Fibroblast of pulmonary artery (primary cell): ENCODE measurements at places on chromosomes 7 and 10.

- no peak for DNase-seq
Observed at GRCh38 chr10:80945264-80945880, 407.7 kb downstream of the SH2D4B start.

- DNase-seq: peak; percentile 95
Observed at GRCh38 chr10:21021843-21022594, 124.9 kb upstream of the NEBL start.

- DNase-seq: no peak
Observed at GRCh38 chr10:102172288-102172687, 20.1 kb downstream of the NOLC1 start.

DNA sequence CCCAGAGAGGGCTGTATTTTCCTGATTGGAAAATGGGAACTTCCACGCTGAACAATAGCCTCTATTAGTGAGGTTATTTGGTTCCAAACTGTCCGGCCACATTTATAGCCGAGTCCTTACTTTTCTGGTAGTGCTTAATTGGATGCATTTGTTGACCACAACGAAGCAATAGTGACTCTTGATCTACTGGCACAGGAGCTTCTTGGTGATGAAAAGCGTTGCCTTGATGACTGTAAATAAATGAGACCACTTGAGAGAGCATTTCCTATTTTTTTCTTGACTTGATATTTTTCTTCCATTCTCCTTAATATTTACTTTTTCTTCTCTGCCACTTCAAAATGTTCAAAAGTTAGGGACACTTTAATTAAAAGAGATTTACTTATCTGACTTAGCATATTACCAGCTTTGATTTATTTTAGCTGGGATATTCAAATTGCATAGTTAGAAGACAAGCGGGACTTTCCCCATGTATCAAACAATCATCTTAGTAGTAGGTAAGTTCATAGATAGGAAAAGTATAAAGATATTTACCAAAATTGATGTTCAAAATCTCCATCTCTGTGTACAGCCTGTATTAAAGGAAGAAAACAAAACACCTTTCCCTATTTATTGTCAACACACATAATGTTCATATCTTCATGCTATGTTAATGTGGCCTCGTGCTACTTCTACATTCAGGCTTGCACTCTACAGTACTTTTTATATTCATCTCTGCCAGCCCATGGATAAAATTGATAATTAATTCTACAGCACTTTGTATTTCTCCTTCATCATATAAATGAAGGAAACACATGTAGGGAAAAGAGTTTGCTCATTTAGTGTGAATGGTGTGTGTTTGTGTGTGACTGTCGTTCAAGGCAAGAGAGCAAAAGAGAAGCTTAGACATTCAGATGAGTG is 5.1 kb upstream of the SP8 start:
- DNase-seq: no peak

- DNase-seq: no peak
Observed at GRCh38 chr10:60130130-60130579, 223.8 kb upstream of the CCDC6 start.

DNA sequence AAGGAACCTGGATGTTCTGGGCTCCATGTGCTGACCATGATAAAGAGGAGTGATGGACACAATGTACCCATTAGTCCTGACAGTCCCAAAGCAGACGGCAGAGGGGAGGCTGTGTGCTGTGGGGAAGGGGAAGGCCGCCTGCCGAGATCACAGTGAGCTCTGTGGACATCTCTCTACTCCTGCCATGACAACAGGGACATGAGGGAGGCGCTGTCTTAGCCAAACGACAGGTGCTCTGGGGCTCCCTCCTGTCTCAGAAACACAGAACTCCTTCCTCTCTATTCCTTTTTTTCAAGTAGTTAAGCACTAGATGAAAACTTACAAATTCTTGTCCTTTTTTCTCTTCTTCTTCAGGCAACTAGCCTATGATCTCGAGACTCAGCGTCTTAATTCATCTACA is 113.1 kb downstream of the RNF32 start:
- no peak for DNase-seq

GRCh38 chr10:21030091-21030490 is 133.0 kb upstream of the NEBL start:
- peak; percentile 94 for DNase-seq

DNA sequence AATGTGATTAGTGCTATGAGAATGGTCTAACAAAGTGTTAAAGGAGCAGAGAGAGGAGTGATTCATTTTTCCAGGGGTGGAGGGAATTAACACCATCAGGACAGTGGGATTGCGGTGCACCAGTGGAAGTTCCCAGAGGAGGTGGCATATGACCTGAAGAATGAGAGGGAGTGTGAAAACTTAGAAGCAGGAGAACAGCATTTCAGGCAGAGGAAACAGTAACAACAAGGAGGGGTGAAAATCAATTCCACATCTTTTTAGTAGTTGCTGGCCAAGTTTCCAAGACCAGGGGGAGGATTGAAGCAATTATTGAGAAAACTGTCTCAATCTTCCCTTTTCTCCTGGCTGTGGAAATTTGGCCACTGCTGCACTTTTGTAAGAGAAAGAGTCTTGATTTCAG is 23.7 kb upstream of the CCDC172 start:
- DNase-seq: no peak

GRCh38 chr7:68187532-68187931 is 1190.9 kb downstream of the TYW1 start:
- DNase-seq: no peak

- no peak for DNase-seq
Observed at GRCh38 chr7:137371616-137372015, 28.1 kb upstream of the PTN start.

GRCh38 chr10:43292755-43293676 is 26.2 kb upstream of the RASGEF1A start:
- DNase-seq: peak; percentile 62

GRCh38 chr10:96402417-96403305 is 43.9 kb upstream of the OPALIN start:
- no peak for DNase-seq

- DNase-seq: no peak
Observed at GRCh38 chr10:25261110-25261509, 86.3 kb downstream of the GPR158 start.

- DNase-seq: no peak
Observed at GRCh38 chr7:130112093-130112492, 41.8 kb downstream of the KLHDC10 start.

DNA sequence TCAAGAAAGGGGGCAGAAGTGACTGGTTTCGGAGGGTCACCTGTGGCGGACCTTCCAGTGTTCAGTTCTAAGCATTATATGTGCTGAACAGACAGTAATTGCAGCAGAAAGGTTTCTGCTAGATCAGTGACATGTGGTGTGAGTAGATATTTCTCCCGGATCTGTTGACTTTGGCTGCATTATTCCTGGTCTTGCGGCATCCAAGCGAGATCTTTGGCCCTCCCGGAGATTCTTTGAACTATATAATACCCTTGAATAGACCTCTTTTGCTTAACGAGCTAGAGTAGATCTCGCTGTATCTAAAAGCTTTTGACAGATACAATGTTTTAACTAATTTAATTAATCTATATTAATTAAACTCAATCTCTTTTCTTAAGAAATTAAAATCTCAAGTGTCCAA is 99.8 kb downstream of the PTN start:
- no peak for DNase-seq

GRCh38 chr10:34761453-34761852 is 53.6 kb downstream of the PARD3 start:
- DNase-seq: no peak

DNA sequence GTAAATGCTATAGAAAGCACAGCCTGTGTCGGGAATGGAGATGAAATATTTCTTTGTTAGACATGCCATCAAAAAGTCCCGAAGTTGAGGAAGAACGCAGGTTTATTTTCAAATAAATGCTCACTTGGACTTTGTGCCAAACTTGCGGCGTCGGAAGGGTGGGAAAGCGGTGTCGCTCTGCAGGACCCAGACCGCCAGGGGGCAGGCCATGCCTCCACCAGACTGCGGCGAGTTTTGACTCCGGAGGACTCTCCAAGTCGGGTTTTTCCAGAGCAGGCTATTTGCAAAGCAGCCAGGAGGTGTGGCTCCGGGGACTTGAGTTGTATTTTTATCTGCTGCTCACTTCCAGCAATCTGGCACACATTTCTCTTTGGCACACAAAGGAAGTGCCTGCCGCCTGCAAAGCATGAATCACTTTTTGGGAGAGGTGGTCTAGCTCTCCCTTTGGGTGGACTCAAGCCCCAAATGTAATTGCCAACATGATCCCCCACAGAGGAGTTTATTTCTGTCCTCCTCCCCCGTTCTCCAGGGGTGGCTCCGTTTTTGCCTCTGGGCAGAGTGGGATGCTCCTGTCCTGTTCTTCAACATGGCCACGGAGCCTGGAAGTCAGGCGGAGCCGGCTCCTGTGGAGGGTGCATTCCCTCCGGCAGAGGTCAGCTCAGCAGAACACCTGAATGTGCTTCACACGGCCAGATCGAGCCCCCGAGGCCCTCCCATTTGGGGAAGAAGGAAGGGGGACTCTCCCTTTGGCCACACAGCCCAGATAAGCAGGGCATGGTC is 82.3 kb upstream of the GPR26 start:
- DNase-seq: peak; percentile 76

GRCh38 chr7:98668255-98668654 is 51.2 kb downstream of the NPTX2 start:
- no peak for DNase-seq

DNA sequence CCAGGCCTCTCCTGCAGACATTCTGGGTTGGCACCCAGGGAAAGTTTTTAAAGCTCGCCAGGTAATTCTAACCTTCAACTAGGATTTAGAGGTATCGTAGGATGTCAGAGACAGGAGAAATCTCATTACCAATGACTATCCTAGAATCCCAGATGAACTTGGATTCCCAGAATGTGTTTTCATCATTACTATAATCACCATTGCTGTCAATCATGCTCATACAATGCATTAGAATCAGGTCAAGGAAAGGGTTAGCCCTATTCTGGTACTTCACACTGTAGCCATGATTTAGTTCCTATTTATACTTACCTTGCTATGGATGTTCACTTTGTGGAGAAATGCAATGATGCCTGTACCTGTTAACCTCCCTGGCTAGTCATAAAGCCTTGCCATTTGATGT is 67.0 kb upstream of the GPR158 start:
- no peak for DNase-seq

DNA sequence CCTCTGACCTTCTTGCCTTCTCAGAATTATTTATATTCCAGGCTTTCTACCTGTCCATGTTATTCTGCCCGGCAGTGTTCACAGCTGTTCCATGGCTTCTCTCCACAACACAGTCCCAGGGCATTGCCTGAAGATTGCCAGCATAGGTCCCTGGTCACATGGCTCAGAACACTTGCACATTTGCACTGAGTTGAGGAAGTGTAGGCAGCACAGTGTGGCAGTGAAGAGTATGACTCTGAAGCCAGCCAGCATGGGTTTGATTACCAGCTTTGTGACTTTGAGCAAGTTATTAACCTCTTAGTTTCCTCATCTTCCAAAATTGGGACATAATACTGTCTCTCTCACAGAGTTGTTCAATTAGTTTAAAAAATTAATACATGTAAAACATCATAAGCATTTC is 73.2 kb upstream of the NEUROD6 start:
- DNase-seq: no peak

GRCh38 chr10:17850501-17850900 is 41.4 kb downstream of the MRC1 start:
- DNase-seq: no peak

DNA sequence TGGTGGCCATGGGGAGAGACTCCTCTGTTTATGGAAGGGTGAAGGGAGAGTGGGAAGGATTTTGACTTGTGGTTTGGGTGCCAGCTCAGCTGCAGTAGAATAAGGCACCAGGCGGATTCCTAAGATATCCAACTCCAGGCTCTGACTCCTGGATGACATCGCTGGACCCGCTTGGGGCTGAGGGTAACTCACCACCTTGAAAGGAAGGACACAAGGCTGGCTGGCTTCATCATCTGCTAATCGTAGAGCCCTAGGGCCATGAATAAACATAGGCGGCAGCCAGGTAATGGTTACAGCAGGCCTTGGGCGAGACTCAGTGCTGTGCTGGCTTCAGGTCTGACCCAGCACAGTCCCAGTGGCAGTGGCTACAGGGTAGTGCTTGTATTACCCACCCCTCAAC is 16.7 kb upstream of the LIPK start:
- DNase-seq: no peak

GRCh38 chr7:29971566-29972314 is 17.9 kb downstream of the SCRN1 start:
- DNase-seq: peak; percentile 46

- DNase-seq: peak; percentile 7
Observed at GRCh38 chr10:29041616-29042015, 247.3 kb upstream of the LYZL1 start.

- no peak for DNase-seq
Observed at GRCh38 chr10:108338146-108338545, 1173.6 kb upstream of the SORCS1 start.

DNA sequence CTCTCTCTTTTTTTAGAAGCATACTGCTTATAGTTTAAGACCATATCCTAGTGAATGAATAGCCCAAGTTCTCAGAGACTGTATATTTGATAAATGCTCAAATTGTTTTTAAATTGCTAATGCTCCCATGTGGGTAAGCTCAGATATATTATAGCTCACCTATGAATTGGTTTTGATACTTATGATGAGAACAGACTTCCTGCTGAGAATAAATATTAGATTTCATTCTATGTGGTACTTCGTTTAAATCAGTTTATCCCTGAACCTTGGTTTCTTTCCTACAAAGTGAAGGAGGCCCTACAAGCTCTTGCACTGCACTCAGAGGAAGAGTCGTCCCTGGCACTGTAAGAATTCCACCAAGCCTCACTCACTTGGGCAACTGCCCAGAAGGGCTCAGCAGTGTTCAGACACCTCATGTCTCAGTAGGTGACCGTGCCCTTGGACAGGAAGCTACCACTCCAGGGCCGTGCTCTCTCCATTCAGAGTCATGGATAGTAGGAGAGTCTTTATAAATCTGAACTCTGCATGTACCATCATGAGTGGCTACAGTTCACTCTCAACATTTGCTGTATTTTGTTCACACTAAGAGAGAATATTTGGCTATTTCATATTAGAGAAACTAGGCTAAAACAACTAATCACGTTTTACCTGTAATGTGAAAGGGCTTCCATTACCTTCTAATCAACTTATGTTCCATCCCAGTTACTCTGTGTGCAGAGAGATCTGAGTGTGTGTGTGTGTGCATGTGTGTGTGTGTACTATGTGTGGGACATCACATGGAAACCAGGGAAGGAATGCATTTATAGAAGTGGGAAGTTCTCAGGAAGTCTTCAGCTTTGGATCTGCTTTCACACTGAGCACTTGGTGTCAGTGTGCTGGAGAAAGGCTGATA is 93.8 kb downstream of the PTPRE start:
- DNase-seq: no peak

- DNase-seq: no peak
Observed at GRCh38 chr10:74418285-74418872, 267.4 kb downstream of the ADK start.

DNA sequence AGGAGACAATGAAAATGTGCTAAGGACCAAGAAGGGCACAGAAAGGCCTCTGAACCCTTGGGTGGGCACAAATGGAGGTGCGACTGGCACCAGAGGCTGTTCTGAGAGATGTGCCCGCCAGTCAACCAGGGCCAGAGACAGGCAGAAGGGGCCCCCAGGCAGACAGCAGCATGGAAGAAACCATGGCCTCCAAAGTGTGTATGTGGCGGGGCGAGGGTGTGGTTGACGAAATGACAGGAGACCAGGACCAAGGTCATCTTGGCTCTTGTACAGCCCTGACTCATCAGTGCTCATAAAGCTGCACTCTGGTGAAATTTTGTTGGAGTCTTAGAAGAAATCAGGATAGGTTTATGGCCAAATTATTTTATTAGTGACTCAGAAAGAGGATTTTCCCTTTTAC is 4.0 kb upstream of the MRPS24 start:
- peak; percentile 69 for DNase-seq
